Activated CD4-positive, alpha-beta T cell treated with anti-CD3 and anti-CD28 coated beads, Interleukin-2, Interleukin-6, amounts not matched to agents 100 ng/mL and 50 ng/mL, durations not matched to agents 16 hours and 8 hours (primary cell): ENCODE measurements at places on chromosomes 1 and 21.

DNA sequence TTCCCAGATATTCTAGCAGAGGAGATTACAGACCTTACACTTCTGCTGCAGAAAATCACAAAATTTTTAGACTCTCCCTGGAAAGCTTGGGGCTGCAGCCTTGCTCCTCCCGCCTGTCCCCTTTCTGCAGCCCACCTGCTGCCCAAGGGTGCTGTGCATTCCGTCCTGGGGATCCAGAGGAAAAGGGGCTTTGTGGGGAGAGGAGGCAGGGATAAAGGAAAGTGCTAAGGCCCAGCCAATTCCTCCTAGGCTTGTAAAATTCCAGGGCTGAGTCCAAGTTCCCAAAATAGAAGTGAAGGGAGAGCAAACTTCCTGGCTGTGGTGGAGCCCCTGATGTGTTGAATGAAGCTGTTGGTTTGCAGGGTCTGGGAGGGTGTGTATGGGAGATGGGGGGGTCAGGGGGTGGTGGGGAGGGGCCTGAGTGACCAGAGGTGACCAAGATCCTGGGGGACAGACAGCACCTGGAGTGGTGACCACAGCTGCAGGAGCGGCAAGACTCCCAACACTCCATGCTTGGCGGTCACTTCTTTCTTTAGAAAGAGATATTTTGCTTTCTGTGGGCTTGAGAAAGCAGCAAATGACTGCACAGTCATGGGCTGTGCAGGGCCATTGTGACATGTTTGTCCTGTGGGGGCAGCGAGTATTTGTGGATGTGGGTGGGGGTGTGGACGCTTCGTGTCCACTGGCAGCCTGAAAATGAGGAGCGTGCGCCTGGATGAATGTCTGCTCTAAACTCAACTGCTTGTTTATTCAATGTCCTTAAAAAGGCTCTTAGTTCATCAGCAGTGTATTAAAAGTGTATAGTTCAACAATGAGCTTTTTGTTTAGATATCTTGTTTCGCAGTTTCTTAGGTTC lies 68.4 kb downstream of the TLR5 start:
- no peak for DNase-seq

- DNase-seq, result no peak
These were observed 122.8 kb downstream of the LBR start for GRCh38 chr1:225304996-225305395.

DNA sequence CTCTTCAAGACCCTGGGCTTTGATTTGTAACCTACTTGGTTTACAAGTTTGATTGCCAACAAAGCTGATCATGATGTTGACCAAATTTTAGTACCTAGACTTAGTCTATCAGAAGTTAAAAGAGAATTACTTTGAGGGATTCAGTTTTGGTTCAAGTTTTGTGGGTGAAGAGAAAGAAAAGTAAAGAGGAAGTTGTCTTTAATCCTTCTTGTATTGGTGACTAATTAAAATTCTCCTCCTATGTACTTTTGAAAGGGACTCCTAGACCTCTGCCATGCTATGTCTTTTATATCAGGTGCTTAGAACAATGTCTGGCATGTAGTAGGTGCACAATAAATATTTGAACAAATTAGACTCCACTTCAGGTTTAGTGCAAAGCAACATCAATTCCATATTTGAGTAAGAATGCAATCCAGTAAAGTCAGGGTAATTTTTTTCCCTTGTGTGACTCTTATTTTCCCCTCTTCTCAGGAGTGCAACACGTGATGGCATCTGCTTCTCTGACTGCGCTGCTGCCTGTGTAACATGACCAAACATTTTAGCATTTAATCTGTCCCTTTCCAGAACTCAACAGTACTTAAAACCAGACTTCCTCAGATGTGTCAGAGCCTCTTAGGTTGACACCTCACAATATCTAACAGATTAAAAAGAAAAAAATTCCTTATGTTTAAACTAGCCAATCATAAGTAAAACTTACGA lies 41.1 kb upstream of the KCNQ4 start:
- DNase-seq, result peak; percentile 27

DNA sequence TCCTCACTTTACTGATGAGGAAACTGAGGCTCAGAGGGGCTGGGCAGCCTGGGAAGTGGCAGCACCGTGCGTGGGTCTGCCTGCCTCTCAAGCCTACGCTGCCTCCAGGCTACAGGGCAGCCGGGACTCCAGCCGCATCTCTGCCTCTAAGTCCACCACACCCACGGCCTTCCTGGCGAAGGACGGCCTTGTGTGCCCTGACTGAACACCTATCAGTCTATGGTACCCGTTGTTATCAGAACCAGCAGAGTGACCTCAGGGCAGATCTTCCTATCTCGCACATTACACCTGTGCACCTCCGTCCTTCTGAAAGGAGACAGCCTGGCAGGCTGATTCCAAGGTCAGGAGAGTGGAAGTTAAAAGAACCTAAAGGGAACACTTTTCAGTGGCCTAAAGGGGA lies 35.7 kb upstream of the SLC30A1 start:
- no peak for DNase-seq

- no peak for DNase-seq
These were observed 32.3 kb downstream of the CD160 start for GRCh38 chr1:145751491-145752037.

DNA sequence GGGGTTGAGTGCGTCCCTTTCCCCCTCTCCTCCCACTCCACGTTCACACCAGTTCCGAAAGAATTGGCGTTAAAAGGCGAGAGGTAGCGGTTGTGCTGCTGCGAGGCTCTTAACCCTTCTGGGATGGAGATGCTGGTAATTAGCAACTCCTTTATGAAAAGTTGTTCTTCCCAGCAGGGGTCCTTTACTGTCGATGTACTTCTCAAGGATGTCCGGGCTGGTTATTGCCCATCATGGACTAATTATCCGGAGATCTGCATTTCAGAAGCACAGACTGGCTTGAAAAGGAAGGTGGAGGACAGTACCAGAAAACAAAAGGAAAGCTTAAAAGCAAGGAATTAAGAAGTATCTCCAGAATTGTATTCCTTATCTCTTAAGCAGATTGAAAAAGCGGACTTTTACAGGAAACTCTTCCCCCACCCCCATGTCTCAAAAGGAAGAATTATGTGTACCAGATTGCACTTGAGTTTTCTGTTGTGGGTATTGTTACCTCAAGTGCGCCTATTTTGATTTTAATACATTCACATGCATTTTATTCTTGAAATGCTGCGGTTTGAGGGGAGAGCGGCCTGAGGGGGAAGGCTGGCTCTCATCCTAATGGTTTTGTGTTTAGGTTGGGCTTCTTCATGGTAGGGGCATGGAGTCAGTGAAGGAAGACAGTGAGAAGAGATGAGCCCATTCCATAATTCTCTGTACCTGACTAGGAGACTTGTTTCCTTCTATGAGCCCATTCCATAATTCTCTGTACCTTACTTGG lies 1.5 kb downstream of the AK4 start:
- DNase-seq, result no peak

DNA sequence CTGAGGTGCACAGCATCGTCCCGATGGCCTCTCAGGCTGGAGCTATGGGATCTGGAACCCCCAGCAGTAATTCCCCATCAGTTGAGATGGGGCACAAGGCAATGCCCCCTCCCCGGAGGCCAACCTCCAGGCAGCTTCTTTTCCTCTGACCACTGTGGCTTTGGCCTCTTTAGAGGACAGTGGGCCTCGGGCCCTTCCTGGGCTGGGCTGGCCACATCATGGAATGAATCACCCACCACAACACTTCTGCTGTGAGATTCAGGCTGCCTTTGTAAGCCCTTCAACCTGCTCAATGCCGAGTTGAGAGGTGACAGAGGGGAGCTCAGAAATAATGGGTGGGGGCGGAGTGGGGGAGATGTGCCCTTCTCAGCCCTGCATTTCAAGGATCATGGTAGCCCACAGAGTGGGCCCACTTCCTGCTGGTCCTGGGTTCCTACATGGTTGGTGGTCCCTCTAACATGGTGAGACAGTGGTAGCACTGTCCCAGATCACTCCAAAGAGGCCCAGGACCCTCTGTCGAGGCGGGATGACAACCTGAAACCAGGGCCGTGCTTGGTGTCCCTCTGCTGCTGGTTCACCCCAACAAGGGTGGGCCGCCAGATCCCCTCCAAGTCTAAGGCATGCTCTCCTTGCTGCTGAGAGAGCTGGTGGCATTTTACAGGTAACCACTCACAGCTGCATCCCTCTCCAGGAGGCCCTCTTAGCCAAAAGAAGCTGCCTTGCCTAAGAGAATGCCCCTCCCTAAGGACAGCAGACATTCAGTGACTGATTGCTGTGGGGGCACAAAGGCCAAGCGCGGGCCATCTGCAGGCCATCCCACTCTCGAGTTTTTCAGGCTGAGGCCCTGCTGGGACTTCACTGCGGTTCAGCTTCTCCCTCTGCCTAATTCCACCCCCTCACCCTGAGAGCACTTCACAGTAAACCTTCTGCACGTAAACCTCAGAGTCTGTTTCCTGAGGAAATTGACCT lies 29.7 kb upstream of the EVA1B start:
- no peak for DNase-seq

DNA sequence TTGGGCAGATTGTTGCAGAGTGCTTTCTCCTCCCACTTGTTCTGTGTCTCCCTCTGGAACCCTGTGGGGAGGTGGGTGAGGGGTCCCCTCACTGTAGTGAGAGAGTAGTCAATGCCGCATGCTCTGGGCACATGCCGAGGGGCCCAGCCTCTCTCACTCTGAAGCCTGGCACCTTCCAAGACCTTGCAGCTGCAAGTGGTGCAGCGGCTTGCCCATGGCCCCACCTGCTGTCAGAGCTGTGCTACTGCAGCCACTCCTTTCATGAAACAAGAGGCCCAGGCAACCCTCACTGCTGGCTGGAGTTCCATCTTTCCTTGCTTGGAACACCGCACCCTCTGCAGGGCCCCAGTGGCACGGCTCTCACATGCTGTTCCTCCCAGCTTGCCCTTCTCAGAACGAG lies 58.4 kb upstream of the COL6A1 start:
- DNase-seq, result peak; percentile 23

DNA sequence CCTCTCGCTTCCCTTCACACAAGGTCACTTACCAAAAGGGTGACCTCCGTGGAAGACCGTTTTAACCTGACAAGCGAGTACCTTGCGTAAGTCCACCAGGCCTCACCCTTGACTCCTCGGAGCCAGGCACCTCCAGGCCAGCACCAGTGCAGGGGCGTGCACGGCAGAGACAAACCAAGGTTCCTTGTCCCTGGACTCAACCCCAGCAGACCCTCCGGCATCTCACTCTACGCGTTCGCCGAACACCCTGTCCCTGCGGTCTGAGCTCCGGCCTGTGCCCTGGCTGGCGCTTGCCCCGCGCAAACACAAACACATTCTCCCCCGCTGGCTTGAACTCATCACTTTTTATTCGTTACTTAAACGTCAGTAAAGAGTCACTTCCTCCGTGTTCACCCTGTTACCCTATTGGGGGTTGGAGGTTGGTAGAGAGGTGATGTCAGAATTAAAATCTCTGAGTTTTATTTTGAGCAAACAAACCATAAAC lies 4.5 kb downstream of the TBX15 start:
- DNase-seq, result no peak
